CD4-positive, alpha-beta T cell (primary cell): ENCODE measurements at places on chromosomes 1 and 21.

- DNase-seq, result no peak
These were observed 16.2 kb downstream of the NT5C1A start for GRCh38 chr1:39655578-39656268.

GRCh38 chr1:206634365-206635079, 814 bp upstream of the DYRK3 start:
- peak; percentile 72 for DNase-seq

DNA sequence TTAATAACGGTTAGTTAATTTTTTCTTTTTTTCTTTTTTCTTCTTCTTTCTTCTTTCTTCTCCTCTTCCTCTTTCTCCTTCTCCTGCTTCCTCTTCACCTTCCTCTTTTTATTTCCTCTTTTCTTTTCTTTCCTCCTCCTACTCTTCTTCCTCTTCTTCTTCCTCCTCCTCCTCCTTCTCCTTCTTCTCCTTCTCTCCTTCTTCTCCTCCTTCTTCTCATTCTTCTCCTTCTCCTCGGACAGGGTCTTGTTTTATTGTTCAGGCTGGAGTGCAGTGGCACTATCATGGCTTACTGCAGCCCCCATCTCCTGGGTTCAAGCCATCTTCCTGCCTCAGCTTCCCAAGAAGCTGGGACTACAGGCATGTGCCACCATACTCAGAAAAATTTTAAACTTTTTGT, 13.4 kb upstream of the ACBD3 start:
- no peak for DNase-seq

DNA sequence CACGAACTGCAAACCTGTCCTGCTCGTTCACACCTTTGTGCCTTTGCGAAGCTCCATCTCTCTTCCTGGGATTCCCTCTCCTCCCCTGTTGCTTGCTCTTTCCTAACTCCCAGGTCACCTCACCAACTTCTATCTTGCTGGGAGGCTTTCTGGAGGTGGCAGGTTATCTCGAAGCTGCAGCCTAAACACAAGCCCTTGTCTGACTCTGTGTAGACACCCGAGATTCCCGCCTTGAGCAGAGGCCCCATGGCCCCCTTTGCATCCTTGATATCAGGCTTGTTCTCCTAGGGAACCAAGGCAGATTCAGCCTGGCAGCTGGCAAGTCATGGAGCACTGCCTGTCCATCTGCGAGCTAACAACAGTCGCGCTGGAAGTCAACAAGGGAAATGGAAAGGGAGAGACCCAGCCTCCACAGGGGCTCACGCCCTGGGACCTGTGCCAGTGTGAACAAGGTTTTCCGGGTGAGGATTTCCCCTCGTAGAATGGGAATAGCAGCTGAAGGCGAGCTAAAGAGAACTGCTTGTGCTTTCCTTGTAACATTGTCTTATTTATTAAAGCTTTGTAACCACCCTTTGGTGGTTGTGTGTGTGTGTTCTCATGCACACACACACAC, 109.5 kb upstream of the JUN start:
- DNase-seq, result no peak

- no peak for DNase-seq
These were observed 114.0 kb upstream of the RAB4A start for GRCh38 chr1:229156872-229157271.

DNA sequence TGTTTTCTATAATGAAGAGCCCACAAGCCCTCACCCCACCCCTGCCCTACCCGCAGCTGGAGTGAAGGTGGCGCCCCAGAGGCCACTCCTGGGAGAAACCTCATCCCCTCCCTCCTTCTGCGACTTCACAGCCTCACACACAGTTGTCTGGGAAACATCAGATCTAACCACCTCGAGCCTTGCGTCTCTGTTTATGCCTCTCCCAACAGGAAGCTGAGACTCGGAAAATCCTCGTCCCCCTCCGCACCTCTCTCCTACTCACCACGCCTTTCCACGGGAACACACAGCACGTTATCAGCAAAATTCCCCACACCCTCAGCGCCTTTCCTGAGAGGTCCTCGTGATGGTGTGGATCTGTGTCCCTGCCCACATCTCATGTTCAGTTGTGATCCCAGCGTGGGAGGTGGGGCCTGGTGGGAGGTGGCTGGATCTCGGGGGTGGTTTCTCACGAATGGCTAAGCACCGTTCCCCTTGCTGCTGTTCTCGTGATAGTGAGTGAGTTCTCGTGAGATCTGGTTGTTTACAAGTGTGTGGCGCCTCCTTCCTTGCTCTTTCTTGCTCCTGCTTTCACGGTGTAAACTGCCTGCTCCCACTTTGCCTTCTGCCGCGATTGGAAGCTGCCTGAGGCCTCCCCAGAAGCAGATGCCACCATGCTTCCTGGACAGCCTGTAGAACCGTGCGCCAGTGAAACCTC, 190.6 kb downstream of the KIF26B start:
- DNase-seq, result no peak

- no peak for DNase-seq
These were observed 21.3 kb upstream of the PRSS38 start for GRCh38 chr1:227793948-227794816.

- DNase-seq, result no peak
These were observed 71.4 kb downstream of the MRPL37 start for GRCh38 chr1:54271341-54271740.

- DNase-seq, result no peak
These were observed 107.7 kb upstream of the SLC5A9 start for GRCh38 chr1:48114596-48115382.

DNA sequence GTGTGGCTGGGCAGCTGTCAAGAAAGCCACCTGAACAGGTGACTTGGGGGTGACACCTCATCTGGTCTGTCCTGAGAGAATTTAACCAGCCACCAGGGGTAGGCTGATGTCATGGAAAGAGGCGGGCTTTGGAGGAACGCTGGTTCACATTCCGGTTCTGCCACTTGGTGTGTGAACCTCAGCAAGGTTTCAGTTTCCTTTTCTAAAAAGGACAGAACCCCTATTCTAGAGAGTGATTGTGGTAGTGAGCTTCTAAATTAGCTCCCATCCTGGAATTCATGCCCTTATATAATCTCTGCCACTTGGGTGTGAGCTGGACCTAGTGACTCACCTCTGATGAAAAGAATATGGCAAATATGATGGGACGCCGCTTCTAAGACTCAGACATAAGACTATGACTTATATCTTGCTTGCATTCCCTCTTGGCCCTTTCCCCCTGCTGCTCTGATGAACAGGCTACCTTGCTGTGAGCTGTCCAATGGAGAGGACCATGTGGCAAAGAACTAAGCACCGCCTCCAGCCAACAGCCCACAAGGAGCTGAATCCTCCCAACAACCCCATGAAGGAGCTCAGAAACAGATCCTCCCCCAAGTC, 332.1 kb downstream of the RRAGC start:
- DNase-seq, result peak; percentile 5

DNA sequence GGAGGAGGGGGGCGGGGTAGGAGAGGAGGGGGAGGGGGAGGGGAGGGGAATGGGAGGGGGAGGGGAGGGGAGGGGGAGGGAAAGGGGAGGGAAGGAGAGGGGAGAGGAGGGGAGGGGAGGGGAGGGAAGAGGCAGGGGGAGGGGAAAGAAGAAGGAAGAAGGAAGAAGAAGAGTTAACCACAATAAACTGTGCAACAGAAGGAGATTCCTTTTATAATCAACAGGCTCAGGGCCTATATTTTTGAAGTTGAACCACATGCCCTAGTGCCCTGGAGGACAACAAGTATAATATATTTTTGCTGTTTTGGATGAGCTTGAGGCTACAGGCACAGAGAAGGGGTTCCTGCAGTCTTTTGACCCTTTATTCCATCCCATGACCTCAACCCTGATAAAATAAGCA, 228.2 kb upstream of the IRF2BP2 start:
- DNase-seq, result no peak

GRCh38 chr1:21284206-21285054, 5.8 kb downstream of the ECE1 start:
- DNase-seq, result no peak

DNA sequence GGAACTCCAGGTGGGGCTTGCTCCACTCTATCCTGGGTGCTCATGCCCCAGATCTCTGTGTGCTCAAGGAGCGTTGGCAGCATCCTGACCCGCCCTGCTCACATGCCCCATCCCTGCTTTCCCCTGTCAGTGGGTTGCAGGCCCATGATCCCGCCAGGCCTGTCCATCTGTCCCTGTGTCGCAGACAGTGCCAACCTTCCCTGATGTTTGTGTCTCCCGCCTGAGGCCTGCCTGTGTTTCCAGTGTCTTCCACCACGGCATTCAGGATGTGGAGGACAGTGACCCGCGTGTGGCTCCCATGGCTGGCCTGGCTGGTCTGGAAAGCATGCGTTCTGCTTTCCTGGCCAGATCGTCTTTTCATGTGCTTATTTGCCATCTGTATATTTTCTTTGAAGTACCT, 82.9 kb downstream of the PCBP3 start:
- no peak for DNase-seq

GRCh38 chr1:11753555-11754208, 8.3 kb upstream of the C1orf167 start:
- no peak for DNase-seq

GRCh38 chr1:244280201-244280600, 171.5 kb downstream of the ADSS2 start:
- no peak for DNase-seq

DNA sequence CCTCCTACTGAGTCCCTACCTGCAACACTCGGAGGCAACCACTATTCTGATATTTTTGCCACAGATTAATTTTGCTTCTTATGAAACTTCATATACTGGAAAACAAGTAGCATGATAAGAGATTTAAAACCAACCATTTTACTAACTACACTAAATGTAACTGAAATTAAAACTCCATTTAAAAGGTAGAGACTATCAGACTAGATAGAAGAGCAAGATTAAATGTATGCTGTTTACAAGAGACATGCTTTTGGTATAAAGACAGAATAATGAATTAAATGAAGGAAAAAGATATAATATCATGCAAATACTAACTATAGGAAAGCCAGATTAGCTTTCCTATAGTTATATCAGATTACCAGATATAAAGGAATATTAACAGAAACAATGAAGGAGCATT, 175.9 kb downstream of the DYRK1A start:
- DNase-seq, result no peak

- no peak for DNase-seq
These were observed 74.2 kb downstream of the CD34 start for GRCh38 chr1:207836591-207837347.

DNA sequence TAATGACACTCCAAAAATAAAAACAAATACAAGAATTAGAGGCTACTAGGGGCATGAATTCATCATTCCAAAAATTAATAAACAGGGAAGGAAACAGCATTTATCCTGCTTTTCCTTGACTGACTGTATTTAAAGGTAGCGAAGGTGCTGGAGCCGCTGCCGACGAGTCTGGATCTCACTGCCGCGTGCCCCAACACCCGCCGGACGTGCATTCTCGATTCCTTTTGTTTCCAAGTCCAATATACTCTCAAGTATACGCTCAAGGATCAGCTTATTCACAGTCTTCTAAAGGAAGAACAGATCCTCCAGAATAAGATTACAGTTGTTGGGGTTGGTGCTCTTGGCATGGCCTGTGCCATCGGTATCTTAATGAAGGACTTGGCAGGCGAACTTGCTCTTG, 88.2 kb upstream of the GNG4 start:
- no peak for DNase-seq

GRCh38 chr1:183847641-183848040, 42.7 kb downstream of the RGL1 start:
- no peak for DNase-seq

GRCh38 chr1:221335161-221336101, 406.5 kb downstream of the DUSP10 start:
- no peak for DNase-seq

GRCh38 chr21:44760376-44760775, 41.2 kb downstream of the UBE2G2 start:
- DNase-seq, result no peak

GRCh38 chr21:46214478-46215340, 13.9 kb downstream of the LSS start:
- no peak for DNase-seq

GRCh38 chr1:21397813-21398188, 42.1 kb upstream of the NBPF3 start:
- DNase-seq, result no peak

DNA sequence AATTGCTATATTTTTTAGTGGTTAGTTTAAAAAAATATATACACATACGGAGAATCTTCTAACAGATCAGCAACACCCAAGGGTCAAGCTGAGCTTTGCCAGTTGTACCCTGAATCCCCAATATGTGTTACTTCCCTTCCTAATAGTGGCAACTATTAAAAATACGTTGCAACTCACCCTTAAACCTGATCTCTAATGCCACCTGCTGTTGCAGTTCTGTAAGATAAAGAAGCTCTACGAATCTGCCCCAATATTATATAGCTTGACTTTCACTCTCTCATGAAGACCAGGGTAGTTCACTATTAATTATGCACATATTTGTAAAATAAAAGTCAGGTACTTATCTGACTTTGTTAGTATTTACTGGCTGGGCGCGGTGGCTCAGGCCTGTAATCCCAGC, 58.4 kb downstream of the ASH1L start:
- no peak for DNase-seq

- DNase-seq, result no peak
These were observed 637.5 kb downstream of the NPHP4 start for GRCh38 chr1:5354681-5355080.

DNA sequence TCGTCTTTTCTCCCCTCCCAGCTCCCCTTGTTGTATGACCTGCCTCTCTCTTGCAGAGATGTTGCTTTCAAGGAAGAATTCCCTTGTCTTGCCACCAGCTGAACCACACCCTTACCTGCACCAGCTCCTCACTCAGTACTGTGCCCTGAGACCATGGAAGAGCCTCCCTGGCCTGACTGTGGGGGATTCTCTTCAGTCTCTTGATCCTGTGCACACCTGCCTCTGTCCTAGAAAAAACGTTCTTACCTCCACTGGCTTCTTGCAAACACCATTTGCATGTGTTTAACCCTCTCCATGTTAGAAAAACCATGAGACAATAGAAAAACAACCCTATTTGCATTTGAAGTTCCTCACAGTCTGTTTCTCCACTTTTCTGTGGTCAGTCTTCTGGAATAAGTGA, 43.3 kb upstream of the FCRL4 start:
- no peak for DNase-seq
